ENCODE measurements at places on chromosomes 5 and 9. TPM values are rescaled to one million over a fixed set of nuclear protein-coding genes. Genes with fewer than 3 reads are reported as not detected.

ORM1 gene
- not detected for total RNA-seq

PCDHA10 gene
- total RNA-seq, result 0.15 TPM

OLFM1 gene
- not detected for total RNA-seq

- DNase-seq, result no peak
Observed at GRCh38 chr5:95221234-95221633, 63.7 kb downstream of the MCTP1 start.

GRCh38 chr9:98494852-98495251, 213.9 kb downstream of the GABBR2 start:
- no peak for DNase-seq

DNA sequence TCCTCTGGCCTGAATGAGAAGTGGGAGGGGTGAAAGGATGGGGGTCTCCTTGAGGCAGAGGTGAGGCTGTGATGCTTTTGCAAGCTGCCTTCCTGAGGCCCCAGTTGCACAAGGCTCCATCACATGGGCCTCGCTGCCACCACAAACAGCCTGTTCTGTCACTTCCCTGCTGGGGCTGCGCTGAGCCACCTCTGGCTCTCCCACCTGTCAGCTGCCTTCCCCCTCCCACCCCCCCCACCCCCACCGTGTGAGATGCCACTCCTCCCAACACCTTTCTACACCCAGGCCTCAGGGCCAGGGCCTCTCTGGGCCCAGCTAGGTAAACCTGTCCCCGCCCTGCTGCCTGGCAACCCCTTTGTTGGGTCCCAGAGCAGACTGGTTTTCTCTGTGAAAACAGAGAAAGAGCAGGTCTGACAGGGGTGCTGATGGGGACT, 4.5 kb upstream of the PDLIM4 start:
- DNase-seq, result no peak

DNA sequence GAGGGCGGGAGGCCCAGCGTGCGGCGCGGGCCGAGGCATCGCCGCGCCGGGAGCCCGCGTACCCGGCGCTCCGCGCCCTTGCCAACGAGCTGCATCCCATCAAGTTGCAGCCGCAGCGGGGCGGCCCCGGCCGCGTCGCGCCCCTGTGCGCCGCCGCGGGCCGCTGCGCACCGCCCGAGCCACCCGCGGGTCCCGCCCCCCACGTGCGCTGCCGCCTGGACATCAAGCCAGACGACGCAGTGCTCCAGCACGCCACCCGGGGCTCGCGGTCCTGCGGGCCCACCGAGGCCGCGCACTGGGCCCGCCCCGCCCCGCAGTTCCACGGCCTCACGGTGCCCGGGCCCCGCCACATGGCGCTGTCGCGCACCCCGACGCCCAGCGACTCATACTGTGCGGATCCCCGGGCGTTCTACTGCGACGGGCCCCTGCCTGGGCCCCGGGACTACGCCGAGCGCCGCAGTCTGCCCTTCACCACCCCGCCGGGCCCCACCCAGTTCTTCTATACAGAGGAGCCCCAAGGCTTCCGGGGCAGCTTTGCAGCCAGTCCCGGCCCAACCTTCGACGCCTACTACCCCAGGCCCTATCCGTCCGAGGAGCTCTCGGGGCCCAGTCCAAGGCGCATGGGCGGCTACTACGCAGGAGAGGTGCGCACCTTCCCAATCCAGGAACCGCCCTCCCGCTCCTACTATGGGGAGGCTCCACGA, 2.6 kb downstream of the AJM1 start:
- no peak for DNase-seq

- DNase-seq, result no peak
Observed at GRCh38 chr9:19473605-19474004, 64.8 kb downstream of the ACER2 start.

DNA sequence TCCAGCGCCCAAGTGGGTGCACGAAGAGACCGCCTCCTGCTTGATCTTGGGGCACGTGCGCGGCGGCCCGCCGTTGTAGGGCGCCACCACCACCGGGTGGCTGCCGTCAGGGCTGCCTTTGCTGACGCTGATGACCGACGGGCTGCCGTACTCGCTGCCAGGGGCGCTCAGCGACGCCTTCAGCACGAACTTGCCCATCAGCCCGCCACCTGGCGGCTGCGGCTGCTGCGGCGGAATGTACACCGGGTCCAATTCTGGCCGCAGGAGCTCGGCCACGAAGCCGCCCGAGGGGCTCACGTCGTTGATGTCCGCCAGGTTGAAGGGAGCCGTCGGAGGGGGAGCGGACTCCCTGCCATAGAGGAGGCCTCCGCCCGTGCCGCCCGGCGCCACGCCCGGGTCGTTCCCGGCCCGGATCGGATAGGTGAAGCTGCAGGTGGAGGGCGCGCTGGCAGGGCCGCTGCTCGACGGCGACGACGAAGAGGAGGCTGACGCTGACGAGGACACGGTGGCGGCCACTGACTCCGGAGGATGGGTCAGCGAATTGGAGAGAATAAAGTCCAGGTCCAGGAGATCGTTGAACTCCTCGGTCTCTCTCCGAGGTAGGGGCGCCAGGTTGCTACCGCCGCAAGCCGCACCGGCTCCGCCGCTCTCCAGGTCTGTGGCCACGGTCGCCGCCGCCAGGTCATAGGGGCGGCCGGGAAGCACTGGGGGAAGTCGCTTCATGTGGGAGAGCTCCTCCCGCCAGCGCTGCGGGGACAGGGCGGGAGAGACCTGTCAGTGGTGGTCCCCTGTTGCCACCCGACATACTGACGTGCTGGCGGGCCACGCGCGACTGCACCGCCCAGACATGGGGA, 1.8 kb downstream of the KLF4 start:
- no peak for DNase-seq

- peak; percentile 5 for DNase-seq
Observed at GRCh38 chr9:14485366-14485765, 171.4 kb upstream of the NFIB start.

GRCh38 chr5:14144586-14145434, 1.7 kb downstream of the TRIO start:
- peak; percentile 83 for DNase-seq

DNA sequence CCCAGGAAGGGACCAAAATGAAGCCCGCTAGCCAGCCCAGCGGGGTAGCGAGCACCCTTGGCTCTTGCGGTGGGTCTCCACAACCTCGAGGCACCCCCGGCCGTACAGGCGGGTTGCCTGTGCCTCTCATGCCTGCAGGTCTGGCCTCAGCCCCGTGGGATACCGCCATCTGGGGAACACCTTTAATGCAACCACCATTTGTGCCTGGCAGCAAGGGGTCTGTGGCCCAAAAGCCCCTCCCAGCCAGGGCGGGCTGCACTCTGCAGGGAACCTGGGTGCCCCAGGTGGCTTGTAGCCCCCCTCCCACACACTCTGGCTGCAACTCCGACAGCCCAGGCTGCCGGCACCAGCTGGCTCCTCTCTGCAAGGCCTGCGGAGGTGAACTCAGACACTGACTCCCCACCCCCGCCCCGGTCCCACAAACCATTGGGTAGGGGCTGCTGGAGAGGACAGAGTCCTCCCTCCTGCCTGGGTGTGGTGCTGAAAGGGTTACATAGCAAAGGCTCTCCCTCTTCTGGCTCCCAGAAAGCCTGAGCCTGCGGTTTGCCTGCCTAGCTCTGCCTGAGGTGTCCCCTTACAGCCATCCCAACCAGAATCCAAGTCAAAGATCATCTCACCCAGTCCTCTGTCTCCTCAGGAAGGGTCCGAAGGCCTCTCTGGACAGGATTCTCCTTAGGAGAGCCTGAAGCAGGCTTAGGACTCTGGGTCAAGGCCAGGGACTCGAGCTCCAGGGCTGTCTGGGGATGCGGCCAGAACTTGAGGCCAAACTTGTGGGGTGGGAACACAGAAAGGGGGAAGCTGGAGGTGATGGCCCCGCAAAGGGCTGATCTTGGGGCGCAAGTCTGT, 109.4 kb downstream of the PSD2 start:
- no peak for DNase-seq

DNA sequence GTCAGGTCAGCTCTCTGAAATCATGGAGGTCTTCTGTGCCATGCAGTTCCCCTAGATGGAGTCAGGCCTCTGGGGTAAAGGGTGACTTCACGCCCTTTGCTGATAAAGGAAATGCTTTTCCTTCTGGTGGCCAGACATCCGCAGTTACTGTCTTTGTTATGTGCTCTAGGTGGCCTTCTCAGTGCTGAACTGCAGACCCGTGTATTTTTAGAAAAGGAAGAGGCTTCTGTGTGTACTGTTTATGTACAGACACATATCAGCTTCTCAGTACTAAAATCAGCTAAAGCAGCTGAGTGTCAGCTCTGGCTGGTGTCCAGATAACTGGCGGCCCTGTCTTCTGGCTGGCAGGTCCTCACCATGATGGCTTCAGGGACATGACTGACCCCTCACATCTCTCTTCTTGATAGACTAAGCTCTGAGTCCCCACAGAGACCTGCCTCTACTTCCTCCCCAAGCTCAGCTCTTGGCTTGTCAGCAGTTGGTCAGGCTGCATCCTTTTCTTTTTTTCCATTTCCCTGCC, 75.3 kb downstream of the ARHGAP26 start:
- DNase-seq, result no peak

DNA sequence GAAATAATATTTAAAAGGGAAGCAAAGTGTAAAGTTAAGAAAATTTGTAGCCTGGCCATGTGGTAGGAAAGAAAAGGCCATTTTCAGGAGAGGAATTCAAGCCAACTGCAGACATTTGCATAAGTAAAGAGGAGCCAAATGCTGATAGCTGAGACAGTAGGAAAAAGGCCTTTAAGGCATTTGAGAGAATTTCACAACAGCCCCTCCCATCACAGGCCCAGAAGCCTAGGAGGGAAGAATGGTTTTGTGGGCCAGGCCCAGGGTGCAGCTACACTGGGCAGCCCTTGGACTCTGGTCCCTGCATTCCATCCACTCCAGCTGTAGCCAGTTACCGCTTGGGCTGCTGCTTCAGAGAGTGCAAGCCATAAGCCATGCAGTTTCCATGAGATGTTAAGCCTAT, 1556.8 kb downstream of the EFNA5 start:
- no peak for DNase-seq

DNA sequence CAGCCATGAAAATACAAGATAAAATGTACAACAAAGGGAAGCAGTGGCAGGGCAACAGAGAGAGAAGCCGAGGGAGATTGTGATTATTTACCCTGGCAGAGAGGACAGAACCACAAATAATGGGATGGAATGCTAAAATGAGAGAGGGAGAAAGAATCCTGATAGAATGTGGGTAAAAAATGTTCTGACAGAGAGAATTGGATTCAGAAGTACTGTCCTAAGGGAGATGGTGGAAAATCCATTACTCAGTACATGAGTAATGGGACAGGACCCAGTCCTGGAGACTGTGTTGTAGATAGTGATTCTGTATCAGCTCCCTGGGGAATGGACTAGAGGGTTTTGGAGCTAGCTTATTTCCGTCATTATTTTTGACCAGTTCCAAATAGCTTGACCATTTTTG, 831.5 kb downstream of the MAT2B start:
- DNase-seq, result peak; percentile 46

GRCh38 chr5:172110921-172111851, 76.8 kb downstream of the STK10 start:
- peak; percentile 81 for DNase-seq

GRCh38 chr5:108581026-108581425, 166.7 kb upstream of the FER start:
- DNase-seq, result no peak

DNA sequence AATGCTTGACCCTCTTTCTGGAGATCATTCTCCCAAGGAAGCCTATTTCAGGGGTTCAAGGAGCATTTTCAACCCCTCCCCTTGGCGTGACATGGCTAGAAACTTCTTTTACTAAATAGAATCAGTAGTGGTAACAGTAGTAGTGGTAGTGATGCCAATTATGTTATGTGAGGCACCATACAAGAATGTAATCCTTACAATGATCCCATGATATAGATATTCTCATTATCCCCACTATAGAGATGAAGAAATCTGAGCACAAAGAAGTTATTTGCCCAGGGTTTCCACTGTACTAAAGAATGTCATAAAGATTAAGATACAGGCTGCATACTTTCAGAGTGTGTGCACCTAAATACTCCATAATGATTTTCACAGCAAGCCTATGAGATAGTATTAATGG, 155.4 kb upstream of the CLINT1 start:
- DNase-seq, result no peak

DNA sequence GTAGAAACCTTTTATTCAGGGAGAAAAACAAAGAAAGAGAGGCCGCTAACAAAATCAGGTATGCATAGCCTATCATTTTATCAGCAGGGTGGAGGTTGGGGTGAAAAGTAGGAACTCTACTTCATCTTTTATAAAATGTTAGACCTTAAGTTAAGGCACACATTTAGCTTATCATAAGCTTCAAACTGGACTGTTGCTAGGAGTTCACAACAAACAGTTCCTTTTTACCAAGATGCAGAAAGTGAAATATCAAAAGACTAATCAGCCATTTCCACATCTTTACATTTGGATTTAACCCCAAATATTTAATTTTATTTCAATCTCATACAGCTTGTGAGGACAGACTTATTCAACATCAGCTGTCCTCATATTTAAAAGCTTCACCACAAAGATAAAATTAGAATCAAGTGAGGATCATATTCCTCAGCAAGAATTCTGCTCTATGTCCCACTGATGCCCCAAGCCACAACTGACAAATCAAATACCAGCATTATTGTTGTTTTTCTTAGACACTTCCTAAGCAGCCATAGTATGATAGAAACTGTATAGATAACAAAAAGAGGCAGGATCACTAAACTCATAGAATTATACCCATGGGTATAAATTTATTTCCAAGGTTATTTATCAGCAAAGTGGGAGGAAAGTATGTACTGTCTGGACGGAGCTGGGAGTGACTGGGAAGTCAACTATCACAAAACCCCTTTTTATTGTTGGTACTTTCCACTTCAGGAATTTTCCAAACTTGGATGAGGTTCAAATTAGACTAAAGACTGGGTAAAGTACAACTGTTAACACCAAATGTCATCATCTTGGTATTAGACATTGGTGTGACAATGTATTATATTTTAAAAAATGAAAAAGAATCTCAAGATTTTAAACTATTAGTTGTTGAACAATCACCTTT, 29.9 kb upstream of the MYOT start:
- no peak for DNase-seq

- DNase-seq, result peak; percentile 16
Observed at GRCh38 chr9:133237035-133237731, 28.1 kb upstream of the OBP2B start.

All from MCF 10A (cell line).